Occipital lobe (tissue), 3 donors: ENCODE measurements at places on chromosomes 12 and 14.

DNA sequence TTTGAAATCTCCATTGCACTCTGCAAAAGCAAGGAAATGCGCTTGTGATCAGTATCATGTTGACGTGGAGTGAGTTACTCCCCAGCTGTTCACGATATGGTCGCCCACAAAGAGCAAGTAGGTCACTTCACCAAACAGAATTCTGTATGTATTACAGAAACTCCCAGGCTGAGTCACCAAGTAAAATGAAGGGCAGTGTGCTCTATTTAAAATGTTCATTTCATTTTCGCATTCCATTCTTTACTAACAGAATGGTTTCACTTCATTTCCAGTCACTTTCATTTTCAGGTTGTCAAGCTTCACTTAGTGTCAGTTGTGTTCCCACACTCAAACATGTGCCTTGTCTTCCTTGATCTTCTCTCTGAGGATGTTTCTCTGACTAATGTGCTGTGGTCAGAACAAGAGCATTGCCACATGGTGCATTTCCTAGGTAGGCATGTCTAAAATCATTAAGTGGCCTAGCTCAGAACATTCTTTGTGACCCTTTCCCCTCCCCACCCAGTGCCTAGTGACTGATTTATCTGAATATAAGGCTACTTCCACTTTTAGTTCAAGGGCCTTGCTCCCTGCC is 391.2 kb downstream of the RAD51B start:
- no peak for DNase-seq

DNA sequence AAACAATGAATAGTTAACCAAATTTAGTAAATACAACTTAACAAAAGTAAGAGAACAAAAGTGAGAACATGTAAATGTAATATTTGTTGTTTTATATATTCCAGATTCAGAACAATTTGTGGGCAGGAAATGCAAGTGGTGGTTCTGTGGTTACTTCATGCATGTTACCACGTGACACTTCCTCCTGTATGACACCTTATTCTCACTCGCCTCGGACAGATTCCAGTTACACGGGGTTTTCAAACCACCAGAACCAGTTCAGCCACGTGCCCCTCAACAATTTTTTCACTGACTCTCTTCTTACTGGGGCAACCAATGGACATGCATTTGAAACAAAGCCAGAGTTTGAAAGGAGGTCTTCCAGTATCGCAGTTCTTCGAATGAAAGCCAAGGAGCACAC is 21.0 kb downstream of the ALX1 start:
- DNase-seq: no peak

DNA sequence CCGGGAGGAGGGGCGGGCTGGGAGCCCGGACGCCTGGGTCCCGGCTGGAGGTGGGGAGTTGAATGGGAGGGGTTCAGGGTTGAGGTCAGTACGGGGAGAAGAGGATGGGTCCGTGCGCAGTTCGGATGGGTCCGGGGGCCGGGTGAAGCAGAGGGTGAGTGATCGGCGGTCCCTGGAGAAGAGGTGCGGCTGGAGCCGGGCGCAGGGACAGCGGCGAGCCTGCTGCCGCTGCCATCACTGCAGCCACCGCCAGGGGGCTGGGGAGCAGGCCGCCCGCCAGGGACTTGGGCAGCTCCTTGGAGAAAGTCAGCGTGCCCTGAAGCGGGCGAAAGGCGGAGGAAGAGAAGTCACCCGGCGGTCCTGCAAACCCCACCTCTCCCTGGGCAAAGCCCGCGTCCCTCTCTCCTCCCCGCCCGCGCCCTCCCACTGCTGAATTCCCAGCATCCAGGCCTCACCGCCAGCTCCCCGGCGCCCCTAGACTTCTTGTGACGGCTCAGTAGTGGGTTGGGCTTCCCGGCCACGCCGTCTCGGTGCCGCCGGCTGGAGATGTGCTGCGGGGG is 6.0 kb upstream of the GPR84 start:
- peak; percentile 69 for DNase-seq

GRCh38 chr12:617304-617915 is 45.8 kb downstream of the NINJ2 start:
- no peak for DNase-seq

- DNase-seq: no peak
Observed at GRCh38 chr14:102848830-102849525, 71.7 kb downstream of the TRAF3 start.

GRCh38 chr12:129193263-129193871 is 340.1 kb downstream of the GLT1D1 start:
- no peak for DNase-seq

DNA sequence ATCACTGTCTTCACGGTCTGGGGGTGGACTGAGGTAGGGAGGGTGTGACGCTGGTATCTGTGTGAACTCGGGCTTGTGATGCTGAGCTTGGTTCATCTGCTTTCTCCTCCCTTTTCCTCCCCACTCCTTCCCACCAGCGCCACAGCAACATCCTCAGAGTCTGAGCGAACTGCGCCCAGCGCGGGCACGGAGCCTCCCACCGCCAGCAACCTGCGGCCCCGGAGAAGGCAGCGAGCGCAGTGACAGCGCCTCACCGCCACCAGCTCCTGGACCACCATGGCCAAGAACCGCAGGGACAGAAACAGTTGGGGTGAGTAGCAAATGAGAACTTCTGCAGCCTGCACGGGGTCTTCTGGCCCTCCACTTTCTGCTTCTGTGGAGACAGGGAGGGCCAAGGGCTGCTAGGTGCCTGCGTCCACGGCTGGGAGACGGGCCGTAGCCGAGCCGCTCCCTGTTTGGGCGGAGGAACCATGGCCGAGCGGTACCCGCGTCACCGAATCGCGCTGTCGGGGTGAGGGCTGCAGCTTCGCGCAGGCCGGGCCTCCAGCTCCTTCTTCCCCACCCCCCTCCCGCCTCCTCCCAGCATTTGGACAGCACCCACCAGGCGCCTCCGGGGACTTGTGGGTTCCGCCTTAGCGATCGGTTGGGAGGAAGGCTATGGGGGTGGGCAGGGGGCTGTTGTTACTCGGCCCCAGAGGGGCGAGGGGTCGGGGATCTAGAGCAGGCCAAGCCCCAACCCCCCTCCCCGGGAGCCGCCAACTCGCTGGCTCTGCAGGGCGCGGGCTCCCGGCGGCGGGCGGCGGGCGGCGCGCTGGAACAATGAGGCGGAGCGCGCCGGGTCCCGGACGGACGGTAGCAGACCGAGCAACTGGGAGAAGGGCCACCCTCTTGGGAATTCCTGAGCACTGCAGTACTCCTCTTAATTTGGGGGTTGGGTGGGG is at the start of gene ATL1:
Gene ATL1, plus strand, starts transcription at position 156 of the 941 bp plus-strand sequence. Its CDS starts 121 bp downstream, at position 277.
- DNase-seq: peak; percentile 80

GRCh38 chr12:15851045-15851620 is 31.1 kb upstream of the STRAP start:
- no peak for DNase-seq

DNA sequence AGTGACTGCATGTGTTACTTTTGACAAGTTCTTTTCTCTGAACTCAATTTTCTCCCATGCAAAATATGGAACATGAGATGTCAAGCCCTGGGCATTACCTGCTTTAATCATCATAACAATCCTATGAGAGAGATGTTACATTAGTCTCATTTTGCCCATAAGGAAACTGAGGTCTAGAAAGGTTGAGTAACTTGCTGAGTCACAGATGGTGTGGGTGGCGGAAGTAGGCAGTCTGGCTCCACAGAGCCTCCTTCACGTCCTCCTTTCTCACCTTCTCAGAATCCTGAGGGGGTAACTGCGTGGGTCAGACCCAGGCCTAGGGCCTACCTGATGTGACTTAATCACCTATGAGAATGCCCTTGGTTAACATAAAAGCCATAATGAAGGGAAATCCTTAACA is 50.7 kb downstream of the TMTC1 start:
- no peak for DNase-seq
